ENCODE measurements at places on chromosomes 13 and 19. TPM values are rescaled to one million over a fixed set of nuclear protein-coding genes. Genes with fewer than 3 reads are reported as not detected.

GRCh38 chr19:12244370-12244769 is 50.3 kb downstream of the ZNF44 start:
- DNase-seq: no peak

DNA sequence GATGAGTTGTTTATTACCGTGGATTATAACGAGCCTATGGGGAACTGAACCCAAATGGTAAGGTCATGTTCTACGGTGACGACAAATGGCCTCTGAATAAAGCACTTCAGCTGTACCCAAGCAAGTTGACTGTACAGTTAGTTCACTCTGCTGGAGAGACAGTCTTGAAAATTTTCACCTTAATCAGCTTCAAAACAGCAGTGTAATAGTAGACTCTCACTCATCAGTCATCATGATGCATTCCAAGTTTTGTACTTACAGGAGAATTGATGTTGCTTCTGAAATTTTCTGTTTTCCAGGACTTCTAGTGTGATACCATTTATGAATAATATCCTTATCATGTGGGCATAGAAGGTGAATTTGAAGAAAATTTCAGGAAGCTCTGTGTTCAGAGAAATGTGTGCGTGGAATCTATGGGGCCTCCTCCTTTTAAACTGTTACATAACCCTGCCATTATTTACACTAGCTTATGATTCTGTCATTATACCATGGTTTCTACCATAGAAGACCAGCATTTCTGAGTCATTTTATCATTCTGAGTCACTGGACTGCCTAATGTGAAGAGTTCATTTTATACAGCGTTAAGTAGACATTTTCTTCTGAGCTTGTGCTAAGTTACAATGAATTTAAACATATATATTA is 96.9 kb downstream of the WDFY2 start:
- DNase-seq: no peak

- no peak for DNase-seq
These were observed 770.8 kb upstream of the SLITRK6 start for GRCh38 chr13:86569974-86570373.

DNA sequence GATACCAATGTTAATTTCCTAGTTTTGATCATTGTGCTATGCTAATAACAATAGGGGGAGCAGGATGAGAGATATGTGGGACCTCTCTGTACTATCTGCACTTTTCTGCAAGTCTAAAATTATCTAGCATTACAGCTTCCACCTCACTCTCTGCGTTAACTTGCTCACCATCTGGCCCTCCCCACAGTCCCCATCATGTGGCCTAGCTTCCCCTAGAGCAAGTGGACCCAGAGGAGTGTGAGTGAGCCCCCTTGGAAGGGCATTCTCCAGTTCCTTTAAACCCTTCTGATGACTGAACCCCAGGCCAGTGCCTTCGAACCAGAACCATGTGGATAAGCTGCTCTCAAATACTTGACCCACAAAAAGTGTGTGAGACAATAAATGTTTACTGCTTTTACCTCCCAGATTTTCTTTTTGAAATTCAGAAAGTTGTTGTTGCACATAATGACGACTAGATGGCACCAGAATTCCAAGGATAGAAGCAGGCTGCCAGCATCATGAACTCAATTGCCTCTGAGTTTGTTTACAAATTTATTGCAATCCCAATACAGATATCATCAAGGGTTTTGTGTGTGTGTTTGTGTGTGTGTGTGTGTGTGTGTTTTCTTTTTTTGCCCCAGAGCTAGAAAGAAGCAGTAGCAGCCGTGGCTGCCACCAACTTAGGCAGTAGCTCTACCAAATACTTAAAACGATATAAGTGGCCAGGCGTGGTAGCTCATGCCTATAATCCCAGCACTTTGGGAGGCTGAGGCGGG is 49.0 kb upstream of the ZNF780A start:
- DNase-seq: no peak

GRCh38 chr13:81171065-81171647 is 830.2 kb upstream of the SPRY2 start:
- no peak for DNase-seq

DNA sequence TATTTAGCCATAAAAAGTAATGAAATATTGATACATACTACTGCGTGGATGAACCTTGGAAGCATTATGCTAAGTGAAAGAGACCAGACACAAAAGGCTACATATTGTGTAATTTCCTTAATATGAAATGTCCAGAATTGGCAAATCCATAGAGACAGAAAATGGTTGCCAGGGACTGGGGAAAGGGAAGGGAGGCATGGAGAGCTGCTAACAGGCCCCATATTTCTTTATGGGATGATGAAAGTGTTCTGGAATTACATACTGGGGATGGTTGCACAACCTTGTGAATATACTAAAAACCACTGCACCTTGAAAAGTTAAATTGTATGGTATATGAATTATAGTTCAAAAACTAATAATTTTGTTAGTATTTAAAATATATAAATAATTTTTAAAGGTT is 3.6 kb downstream of the IFT88 start:
- no peak for DNase-seq

DNA sequence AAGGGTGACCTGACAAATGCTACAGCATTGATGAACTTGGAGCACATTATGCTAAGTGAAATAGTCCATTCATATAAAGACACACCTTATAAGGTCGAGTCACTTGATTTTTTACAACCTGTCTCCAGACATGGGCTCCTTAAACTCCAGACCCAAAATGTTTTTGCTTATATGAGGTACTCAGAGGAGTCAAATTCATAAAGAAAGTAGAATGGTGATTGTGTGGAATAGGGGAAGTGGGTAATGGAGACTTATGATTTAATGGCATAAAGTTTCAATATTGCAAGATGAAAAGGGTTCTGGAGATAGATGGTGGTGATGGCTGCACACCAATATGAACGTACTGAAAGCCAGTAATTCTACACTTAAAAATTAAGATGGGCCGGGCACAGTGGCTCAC is 59.3 kb downstream of the ZNF627 start:
- no peak for DNase-seq

DNA sequence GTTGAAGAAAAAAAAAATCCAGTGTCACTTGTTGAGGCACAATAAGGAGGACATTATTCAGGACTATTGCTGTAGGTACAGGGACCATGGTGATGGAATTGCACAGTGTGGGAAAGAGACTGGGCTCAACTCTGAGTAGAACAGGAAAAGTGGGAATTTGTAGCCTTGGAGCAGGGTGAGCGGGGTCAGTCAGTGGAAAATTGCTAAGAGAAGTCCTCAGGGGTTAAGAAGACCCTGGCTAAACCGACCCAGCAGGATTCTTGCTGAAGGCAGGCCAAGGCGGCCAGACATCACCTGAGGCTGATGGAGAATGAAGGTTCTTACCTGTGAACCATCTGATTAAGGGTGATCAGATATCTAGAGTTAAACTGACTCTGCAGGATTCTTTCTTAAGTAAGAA is 12.5 kb downstream of the LAIR2 start:
- no peak for DNase-seq

DNA sequence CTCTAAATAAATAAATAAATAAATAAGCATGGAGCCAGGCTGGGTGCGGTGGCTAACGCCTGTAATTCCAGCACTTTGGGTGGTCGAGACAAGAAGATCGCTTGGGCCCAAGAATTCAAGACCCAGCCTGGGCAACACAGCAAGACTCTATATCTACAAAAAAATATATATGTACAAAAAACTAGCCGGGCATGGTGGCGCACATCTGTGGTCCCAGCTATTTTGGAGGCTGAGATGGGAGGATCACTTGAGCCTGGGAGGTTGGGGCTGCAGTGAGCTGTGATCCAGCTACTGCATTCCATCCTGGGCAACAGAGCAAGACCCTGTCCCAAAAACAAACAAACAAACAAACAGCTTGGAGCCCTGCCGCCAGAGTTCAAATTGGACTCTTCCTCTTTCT is 2.7 kb downstream of the ACTMAP start:
- no peak for DNase-seq

DNA sequence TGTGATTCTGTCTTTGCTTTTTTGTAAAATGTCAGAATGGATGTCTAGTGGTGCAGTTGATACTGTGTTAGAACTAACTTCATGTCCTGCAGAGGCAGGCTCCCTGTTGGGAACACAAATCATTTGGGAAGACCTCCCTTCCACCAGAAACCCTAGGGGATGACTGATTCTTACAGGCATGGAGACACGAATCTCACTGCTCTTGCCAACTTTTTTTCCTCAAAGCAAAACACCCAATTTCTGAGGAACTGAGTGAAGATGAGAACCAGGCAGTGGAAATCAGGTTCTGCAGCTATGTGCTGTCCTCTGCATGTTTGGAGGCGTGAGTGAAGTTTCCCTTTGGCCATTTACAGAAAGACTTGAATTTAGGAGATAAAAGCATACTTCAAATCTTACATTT is 87.5 kb upstream of the CSNK1A1L start:
- DNase-seq: no peak

- DNase-seq: no peak
These were observed 46.1 kb downstream of the HSPH1 start for GRCh38 chr13:31115616-31116015.

GRCh38 chr13:68160466-68160865 is 930.3 kb upstream of the PCDH9 start:
- no peak for DNase-seq

GRCh38 chr13:20826843-20827560 is 53.2 kb upstream of the EEF1AKMT1 start:
- DNase-seq: no peak

GRCh38 chr19:15115080-15115479 is 7.9 kb downstream of the SYDE1 start:
- DNase-seq: no peak

- no peak for DNase-seq
These were observed 39.1 kb downstream of the SLC7A9 start for GRCh38 chr19:32830231-32831014.

DNA sequence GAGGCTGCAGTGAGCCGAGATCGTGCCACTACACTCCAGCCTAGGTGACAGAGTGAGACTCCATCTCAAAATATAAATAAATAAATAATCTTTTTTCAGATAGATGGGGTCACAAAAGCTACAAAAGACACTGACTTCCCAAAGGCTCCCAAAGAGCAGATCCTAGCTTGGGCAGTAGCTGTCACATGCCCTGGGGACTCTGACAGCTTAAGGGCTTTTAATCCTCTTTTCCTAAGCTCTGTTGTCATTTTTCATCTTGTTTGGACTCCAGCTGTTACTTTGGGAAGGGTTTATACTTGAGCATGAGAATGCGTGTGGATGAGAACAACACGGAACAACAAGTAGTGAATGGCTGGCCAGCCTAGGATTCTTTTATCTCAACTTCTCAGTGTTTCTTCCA is 231.7 kb downstream of the MZT1 start:
- DNase-seq: no peak

GRCh38 chr13:106859533-106859904 is 291.6 kb upstream of the ARGLU1 start:
- DNase-seq: no peak

DNA sequence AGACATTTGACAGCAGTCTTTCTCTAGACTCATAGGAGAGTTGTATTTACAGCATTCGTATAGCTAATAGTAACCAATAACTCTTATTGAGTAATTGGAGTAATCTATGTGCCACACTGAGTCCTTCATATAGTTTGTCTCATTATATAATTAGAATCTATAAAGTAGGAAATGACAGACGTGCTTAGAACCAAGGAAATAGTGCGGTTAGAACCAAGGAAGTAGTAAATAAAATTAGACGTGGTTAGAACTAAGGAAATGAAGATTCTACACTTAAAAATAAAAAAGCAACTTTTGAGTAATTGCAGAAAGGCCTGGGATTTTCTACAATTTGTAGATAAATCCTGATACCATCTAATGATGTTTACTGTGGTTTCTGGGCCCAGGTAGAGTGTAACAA is 107.8 kb upstream of the TNFSF11 start:
- DNase-seq: no peak

GRCh38 chr19:54473071-54473891 is at the start of gene CDC42EP5:
TSS of gene CDC42EP5 (minus strand) at chr19:54473296. CDS start at chr19:54465547, 7,749 bp downstream.
- DNase-seq: no peak

DNA sequence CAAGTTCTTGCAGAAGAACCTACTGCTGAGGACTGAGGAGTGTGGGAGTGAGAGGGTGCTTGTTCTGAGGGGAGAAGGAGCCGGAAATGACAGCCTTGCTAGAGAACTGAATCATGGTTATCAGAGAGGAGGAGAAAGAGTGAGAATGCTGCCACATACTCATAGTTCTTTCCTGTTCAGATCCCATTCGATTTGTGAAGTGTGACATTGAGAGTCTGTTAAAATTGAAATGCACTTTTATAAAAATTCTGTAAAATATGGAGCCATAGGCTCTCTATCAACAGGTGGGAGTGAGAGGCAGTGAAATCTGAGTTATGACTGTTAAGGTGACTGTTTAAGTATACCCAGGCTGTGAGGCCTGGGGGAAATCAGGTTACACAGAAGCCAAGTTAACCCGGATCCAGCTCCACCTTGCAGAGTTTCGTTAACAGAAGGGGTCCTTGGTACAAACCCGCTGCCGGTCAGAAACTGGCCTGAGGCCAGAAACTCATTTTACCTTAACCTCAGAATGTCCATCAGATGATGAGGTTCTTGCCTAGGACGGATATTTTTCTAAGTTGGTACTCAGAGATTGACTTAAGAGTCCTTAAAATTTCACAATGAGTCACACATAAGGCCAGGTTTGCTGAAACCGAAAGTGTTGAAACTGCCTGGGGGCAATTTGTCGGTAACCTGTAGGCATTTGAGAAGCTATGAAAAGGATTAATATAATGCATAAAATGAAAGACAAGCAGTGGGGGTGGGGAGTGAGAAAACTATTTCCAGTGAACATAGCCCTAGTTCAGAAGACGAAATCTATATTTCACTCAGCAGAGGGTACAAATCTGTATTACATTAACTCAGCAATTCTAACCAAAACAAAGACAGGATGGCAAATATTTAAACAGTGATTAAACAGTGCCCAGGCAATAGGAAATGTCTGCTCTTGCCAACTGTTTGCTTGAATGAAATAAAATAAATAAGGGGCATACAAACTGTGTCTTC is 350.5 kb downstream of the KCNRG start:
- no peak for DNase-seq

- DNase-seq: no peak
These were observed 79.4 kb downstream of the ZIC5 start for GRCh38 chr13:99892196-99892613.

- no peak for DNase-seq
These were observed 4.9 kb downstream of the ZAR1L start for GRCh38 chr13:32310134-32310706.

- DNase-seq: no peak
These were observed 34.7 kb downstream of the VSTM2B start for GRCh38 chr19:29560313-29561075.

- DNase-seq: no peak
These were observed 4.3 kb downstream of the HPN start for GRCh38 chr19:35045667-35046300.

ZNF700 gene
- 18.9 TPM for total RNA-seq

EPS8L1 gene
- 0.62 TPM for total RNA-seq

CCL25 gene
- 0.31 TPM for total RNA-seq

BCL3 gene
- total RNA-seq: not detected

CCDC194 gene
- total RNA-seq: not detected

GIPC3 gene
- not detected for total RNA-seq

KANK3 gene
- 5.1 TPM for total RNA-seq

All from occipital lobe (tissue), 3 donors.